KG1 (cell line): ENCODE measurements at places on chromosomes 12 and 14.

DNA sequence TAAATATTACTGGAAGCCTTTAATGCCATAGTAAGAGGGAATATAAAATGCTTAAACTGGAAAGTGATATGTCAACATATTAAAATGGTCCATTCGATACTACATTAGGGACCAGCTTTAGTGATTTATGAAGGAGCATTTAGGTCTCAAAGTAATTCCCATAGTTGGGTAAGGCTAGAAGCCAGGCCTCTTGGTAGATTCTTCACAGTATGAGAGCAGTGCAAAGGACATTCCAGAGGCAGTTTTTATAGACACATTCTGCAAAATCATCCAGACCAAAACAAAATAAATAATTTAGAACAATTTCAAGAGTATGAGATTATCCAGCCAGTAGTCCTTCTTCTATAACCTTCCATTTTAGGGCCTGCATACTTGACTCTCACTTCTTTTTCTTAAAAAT, 142.6 kb upstream of the PDZRN4 start:
- DNase-seq, result no peak

DNA sequence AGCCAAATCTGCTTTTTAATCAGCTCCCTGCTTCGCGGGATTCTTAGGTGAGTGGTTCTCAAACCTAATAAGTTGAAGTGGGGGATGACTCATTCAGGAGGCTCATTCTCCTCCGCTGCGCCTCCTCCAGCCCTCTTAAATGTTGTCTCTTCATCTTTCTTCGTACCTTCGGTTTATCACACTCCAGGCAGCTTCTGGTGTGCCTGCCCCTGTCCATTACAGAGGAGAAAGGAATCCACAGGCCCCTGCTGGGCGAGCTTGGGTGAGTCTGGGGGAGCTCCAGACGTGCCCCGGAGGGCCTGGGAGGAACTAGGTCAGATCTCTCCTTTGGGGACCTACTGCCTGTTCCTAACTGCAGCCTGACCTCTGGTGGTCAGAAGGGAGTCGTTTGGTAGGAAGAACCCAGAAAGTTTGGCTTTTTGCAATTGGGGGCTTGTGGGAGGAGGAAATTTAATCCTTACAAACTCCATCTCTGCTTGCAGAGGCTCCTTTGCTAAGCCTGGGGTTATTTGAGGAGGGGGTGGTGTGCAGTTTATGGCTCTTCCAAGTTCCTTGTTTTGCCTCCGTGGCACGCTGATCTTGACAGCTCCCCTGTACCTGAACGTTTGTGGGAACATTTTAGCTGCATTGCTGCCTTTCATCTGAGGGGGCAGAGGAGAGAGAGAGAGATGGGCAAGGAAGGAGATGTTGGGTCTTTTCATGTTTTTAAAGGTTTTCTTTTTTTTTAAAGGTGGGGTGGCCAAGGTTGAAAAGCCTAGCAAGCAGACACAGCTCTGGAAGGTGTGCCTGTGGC, 84.1 kb upstream of the GNG2 start:
- DNase-seq, result no peak

DNA sequence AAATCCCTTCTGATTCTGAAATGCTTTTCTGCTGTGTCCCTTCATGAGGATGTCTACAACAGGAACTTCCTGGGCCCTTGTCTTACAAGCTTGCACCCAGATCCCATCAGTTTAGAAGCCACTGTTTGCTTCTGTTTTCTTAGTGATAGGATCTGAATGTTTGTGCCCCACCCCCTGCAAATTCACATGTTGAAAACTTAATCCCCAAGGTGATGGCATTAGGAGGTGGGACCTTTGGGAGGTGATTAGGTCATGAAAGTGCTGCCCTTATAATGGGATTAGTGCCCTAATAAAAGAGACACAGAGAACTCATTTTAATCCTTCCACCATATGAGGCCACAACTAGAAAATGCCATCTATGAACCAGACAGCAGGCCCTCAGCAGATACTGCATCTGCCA, 36.0 kb upstream of the GNPNAT1 start:
- no peak for DNase-seq

GRCh38 chr14:70663707-70664179, 22.0 kb downstream of the TTC9 start:
- no peak for DNase-seq

DNA sequence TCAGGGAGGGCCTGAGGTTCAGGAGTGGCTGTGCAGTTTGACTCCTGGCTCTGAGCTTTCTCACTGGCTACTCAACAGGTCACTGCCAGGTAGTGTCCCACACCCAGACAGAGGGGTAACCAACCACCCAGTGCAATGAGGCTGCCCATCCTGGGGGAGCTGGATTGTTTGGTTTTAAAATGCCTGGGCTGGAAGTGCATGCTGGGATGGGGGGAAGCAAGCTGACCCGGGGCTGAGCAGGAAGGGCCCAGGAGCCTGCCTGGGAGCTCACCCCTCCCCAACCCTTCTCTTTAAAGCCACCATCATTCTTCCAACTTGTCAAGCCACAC, 12.6 kb upstream of the ABHD12B start:
- no peak for DNase-seq

GRCh38 chr12:51377099-51377984, 13.9 kb downstream of the GALNT6 start:
- DNase-seq, result no peak

- DNase-seq, result no peak
Observed at GRCh38 chr12:16323010-16323409, 24.4 kb upstream of the MGST1 start.

GRCh38 chr14:86543521-86543920, 1013.6 kb downstream of the FLRT2 start:
- no peak for DNase-seq

DNA sequence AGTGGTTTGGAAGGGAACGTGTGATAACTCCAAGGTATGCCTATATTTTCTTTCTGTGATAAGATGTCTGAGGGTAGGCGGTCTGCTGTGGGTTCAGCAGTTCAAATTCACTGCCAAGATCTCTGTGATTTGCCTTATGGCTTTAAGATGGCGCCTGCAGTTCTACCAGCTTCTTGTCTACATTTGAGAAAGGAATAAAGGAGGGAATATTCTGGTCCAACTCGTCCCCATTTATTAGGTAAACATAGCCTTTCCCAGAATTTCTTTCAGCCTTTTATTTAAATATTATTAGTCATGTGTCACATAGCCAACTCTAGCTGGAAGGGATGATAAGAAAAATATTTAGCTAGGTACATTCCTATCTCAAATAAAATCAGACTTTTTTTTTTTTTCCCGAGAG, 48.8 kb downstream of the KCNJ8 start:
- no peak for DNase-seq

- DNase-seq, result no peak
Observed at GRCh38 chr12:48030173-48030650, 25.9 kb upstream of the COL2A1 start.

DNA sequence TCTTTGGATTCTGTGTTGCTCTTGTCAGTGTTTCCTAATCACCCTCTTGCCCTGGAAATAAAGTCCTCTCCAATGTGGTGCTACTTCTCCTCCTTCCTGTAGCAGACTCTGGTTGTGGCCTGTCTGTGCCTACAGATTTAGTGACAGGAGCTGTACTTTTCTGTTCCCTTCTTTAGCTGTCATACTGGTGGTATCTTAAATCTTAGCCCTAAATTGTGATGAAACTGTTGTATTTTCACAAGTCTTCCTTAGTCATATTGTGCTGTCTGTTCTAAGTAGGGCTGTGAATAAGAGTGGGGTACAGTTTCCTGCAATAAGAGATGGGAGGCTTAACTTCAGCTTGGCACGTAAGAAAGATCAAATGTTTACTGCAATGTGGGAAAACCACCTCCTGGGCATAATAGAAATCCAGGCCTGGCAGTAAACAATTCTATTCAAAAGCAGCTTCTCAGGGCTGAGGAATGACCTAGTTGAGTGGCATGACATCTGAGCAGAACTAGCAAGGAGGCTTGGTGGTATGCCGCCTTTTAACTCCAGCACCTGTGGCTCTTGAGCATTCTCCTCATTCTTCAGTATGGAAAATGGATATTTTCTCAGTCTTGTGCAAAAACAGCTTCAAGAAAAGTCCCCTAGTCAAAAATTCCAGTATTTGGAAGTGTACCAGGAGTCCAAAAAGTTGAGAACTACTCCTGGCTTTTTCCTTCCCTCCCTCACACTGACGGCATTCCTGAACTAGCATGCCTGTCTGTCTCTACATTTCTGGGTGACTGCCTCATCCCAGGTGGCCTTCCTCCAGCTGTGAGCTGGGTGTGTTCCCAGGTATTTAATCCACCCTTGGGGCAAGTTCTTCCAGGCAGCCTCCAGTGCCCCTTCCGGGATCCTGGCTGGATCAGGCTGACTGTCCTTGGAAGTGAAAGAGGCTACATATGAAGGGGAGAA, 19.5 kb downstream of the ANO6 start:
- no peak for DNase-seq

DNA sequence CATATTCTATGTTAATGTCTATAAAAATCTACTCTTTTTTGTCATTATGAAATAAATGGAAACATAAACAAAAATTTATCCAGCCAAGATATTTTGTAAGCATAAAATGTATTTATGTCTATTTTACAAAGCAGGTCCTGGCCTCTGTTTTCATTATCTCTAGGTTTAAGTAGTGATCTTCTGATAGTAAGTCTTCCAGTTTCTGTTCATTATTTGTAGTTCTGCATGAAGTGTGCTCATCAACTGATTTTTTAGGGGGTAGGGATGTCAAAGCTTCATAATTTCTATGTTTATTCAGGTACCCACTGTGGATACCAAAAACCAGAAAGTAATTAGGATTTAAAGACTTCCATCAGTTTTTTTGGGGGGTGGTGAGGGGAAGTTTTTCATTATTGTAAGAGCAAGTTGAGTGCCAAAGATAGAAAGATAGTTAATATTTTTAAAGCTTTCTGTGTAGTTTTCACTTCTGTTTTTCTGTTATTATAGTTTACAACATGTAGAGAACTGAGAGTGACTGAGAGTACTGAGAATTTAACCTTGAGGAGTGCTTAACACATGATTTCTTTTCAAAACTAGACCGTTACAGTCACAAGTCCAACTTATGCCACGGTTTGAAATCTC, 30.6 kb upstream of the LMO3 start:
- DNase-seq, result no peak

- no peak for DNase-seq
Observed at GRCh38 chr12:29528161-29528560, 30.7 kb upstream of the OVCH1 start.

DNA sequence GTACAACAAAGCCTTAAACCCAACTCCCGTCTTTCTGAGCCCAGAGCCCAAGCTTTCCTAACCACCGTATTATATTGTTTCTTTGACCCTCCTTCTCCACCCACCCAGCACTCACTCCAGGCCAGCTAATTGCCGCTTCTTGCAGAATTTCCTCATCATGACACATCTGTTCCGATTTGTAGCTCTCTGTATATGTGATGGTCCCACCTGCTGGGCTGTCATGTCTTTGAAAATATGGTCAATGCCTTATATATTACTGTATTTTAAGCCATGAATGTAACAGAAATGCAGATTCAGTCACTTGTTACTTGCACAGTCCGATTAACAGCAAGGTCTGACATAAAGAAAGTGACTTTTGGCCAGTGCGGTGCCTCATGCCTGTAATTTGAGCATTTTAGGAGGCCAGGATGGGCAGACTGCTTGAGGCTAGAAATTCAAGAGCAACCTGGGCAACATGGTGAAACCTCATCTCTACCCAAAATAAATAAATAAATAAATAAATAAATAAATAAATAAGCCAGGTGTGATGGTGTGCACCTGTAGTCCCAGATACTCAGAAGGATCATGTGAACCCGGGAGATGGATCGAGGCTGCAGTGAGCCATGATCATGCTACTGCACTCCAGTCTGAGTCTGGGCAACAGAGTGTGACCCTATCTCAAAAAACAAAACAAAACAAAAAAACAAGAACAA, 359.8 kb downstream of the ATP23 start:
- no peak for DNase-seq

DNA sequence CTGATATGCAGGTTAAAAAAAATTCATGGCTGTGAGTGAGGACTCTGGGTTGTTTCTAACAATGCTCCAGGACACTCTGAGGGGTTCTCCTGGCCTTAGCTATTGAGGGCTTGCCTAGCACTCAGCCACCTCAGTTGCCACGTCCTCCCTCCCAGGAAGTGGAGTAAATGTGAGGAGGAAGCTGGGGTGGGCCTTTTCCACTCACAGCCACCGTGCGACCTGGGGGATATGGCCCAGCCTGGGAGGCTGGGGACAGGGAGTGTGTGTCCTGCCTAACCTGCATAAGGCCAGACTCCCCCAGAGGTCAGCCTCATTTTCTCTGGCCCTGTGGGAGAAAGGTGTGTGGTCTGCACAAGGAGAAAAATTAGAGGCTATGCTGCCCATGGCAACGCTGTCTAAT, 83.3 kb downstream of the CRACR2A start:
- no peak for DNase-seq

GRCh38 chr12:85569261-85569660, 266.9 kb downstream of the RASSF9 start:
- no peak for DNase-seq

DNA sequence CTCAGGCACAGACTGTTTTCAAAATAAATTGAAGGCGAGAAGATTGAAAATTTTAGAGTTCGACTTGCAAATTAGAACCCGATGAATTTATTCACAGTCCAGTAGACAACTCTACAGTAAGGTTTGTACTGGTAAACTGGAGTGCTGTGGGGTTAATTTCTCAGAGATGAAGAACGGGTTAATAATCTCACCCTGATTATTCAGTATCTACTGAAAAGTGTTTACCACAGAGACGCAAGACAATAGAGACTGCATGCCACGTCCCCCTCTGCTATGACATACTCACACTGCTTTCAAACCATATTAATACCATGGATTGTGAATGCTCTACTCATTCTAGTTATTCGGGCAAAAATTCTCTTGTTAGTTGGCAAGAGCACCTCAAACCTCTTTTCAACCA, 36.1 kb downstream of the CFL2 start:
- no peak for DNase-seq

DNA sequence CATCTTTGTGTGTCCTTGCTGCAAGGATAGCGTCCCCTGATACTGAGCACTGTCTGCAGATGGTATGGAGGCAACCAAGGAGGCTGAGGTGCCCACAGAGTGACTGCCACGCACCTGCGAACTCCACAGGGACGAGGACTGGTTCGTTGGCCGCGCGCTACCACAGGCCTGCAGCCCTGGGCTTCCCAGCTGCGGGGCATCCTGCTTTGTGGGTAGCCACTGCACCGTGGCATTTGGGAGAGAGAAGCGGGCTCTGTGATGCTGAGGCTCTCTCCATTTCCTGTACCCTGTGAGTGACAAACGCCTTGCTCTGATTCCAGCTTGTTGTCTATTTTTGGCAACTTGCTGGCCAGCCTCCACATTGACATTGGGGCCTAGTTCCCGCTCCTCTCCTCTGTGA, 76.3 kb downstream of the SLC15A4 start:
- DNase-seq, result no peak

DNA sequence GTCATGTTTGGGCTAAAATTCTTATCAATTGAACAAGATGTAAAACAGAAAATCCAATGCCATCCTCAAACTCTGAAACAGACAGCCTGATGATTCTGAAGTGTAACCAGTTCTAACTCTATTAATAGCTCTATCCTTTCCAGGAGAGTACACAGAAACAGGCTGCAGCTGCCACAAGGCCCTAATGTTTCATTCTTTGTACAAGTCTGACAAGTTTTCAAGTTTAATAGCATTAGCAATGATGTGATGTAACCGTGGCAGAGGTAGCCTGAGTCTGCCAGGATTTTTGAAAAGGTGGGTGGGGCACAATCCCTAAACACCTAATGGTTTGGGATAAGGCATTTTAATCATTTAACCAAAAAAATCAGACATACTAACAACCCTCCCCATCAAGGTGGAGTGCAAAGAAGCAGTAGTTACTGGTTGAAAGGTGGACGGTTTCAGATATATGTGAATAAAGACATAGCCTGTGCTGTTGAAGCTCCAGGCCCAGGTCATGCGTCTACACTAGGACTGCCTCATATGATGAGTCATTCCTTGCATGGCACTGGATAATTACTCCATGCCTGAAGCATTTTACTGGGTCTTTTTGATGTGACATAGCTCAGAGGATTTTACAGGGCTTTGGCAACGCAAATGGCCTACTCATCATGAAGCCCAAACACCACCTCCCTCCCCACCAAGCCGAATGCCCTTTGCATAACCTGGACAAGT, 145.1 kb upstream of the GRIP1 start:
- DNase-seq, result no peak
